ENCODE measurements at places on chromosomes 6 and 20. TPM values are rescaled to one million over a fixed set of nuclear protein-coding genes. Genes with fewer than 3 reads are reported as not detected.
A peak's percentile ranks its signal among the peaks of the same experiment; 100 is the strongest.

DNA sequence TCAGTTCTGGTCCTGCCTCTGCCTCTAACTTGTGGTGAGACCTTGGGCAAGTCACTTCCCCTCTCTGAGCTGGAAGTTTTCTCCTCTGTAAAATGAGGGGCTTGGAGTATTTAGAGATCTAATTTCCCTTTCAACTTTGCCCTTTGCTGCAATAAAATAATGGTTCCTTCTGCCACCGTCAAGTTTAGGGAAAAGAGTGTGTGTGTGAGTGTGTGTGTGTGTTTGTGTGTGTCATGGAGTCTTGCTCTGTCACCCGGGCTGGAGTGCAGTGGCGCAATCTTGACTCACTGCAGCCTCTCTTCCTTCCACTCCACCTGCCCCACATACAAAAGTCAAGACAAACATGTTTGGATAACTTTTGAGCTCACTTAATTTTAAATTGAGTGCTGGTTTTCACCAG lies 39.2 kb upstream of the PIM1 start:
- no peaks in the 10 kb centered on the region for H3K27me3 ChIP-seq
- no peaks in the 10 kb centered on the region for H3K36me3 ChIP-seq
- H3K4me3 ChIP-seq = no peak overlapping the region
- H3K4me1 ChIP-seq = peaks cover 47% of the 10 kb centered on the region

The PROKR2 gene
- not detected for total RNA-seq

GRCh38 chr6:28205879-28206278 lies 19.2 kb upstream of the ZSCAN9 start:
- peaks cover 63% of the 10 kb centered on the region for H3K27me3 ChIP-seq
- no peak overlapping the region for H3K4me3 ChIP-seq
- H3K4me1 ChIP-seq = peaks cover 12% of the 10 kb centered on the region
- DNase-seq = no peak

DNA sequence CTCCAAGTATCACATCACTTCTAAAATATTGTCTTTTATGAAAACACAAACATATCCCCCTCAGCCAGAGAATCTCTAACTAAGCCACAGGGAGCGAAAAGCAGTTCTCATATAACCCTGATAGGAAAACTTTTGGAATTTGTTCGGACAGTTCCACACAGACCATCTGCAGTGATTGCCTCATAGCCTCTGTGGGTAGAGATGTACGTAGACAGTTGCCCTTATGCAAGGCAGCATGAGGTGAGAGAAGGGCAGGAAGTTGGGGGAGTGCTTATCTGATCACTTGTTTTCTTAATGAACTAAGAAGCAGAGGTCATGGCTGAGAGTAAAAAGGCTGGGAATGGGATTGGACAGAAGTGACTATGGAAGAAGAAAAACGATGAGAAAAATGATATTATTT lies 39.6 kb downstream of the SLC23A2 start:
- H3K27ac ChIP-seq = peak overlapping the region; percentile 84
- H3K27me3 ChIP-seq = no peaks in the 10 kb centered on the region
- H3K36me3 ChIP-seq = no peaks in the 10 kb centered on the region
- H3K4me3 ChIP-seq = no peak overlapping the region
- peaks cover 18% of the 10 kb centered on the region for H3K4me1 ChIP-seq

DNA sequence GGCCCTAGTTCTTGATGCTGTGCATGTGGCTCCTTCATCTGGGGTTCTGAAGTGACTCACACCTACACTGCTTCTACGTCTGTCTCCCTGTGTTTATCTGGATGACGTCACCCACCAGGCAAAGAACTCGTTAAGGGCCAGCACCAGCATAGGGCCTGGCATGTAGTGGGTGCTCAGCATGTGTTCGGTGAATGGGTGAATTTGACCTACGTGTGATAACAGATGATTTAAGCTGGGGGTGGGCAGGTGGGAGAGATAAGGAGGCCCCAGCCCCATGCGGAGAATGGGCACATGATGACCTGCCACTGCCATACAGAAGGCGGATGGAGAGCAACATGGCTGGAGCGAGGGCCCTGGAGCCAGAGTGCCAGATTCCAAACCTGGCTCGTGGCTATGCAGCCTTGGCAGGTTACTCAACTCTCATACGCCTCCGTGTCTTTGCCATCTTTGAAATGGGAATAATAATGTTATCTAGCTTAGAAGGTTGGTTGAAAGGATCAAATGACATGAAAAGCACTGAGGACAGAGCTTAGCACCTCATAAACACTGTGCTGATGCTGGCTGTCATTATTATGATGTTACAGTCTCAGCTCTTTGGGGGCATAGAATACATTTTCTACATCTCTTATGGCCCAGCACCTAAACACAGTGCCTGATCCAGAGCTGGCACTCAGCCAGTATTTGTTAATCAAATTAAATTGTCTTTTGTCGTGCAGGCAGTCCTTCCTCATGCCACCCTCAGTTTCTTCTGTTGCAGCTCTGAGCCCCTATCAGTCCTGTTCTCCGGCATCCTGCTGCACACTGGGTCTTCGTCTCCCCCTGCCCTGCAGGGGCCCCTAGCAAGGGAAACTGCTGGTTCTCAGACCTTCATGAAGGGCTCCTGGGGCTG lies 39.6 kb downstream of the VEGFA start:
- peak; percentile 80 for DNase-seq
- no peak overlapping the region for H3K4me3 ChIP-seq
- H3K4me1 ChIP-seq = peaks cover 4% of the 10 kb centered on the region
- H3K27ac ChIP-seq = no peak overlapping the region

- H3K4me3 ChIP-seq = no peak overlapping the region
- H3K4me1 ChIP-seq = peaks cover 31% of the 10 kb centered on the region
- no peaks in the 10 kb centered on the region for H3K36me3 ChIP-seq
- H3K27ac ChIP-seq = peak overlapping the region; percentile 20
These were observed 131.3 kb downstream of the C6orf118 start for GRCh38 chr6:165178056-165178455.

The DDO gene
- 3.6 TPM for total RNA-seq

The PKIG gene
- 94.6 TPM for total RNA-seq

The GRIK2 gene
- 0.72 TPM for total RNA-seq

GRCh38 chr20:1465470-1466210 lies 1.0 kb downstream of the NSFL1C start:
- peaks cover 16% of the 10 kb centered on the region for H3K36me3 ChIP-seq
- H3K4me3 ChIP-seq = peak overlapping the region; percentile 89
- H3K4me1 ChIP-seq = peaks cover 26% of the 10 kb centered on the region
- DNase-seq = no peak
- no peaks in the 10 kb centered on the region for H3K27me3 ChIP-seq
- peak overlapping the region; percentile 80 for H3K27ac ChIP-seq

DNA sequence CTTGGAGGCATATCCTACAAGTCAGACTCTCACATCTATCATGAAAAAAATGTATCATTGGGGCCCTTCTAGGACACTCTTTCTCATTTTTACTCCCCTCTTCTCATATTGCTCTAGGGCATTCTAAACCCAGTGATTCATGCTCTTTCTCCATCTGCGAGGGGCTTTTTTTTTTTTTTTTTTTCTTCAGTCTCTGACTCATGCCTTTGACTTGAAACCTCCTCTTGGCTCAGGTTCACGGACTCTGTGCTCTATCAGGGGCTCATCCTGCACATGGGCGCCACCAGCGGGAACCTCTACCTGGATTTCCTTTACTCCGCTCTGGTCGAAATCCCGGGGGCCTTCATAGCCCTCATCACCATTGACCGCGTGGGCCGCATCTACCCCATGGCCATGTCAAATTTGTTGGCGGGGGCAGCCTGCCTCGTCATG lies 17.8 kb downstream of the SLC22A1 start:
- H3K27me3 ChIP-seq = no peaks in the 10 kb centered on the region
- DNase-seq = peak; percentile 92
- peaks cover 26% of the 10 kb centered on the region for H3K4me1 ChIP-seq
- no peaks in the 10 kb centered on the region for H3K36me3 ChIP-seq

DNA sequence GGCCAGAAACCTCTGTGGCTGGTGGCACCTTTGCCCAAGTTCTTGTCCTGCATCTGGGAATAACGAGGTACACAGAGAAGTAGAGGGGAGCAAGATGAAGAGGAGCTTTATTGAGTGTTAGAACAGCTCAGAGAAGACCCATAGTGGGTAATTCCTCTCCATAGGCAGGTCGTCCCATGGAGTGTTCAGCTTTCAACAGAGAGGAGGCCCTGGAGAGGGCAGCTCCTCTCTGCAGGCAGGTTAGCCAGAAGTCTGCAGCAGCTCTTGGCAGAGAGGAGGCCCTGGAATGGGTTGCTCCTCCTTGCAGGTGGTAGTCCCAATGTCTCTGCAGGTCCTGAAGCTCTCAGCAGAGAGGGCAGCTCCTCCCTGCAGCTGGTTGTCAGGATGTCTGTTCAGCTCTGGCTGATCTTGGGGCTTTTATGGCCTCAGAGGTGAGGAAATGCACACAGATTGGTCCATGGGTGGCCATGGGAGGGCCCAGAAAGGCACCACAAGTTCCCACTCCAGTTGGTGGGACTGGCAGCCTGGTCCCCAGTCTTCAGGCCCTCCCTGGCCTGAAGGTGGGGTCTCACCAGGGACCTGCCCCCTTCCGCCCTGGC lies 89.0 kb downstream of the IPCEF1 start:
- H3K4me3 ChIP-seq = no peak overlapping the region
- DNase-seq = no peak
- no peaks in the 10 kb centered on the region for H3K36me3 ChIP-seq
- H3K27ac ChIP-seq = no peak overlapping the region
- no peaks in the 10 kb centered on the region for H3K4me1 ChIP-seq

DNA sequence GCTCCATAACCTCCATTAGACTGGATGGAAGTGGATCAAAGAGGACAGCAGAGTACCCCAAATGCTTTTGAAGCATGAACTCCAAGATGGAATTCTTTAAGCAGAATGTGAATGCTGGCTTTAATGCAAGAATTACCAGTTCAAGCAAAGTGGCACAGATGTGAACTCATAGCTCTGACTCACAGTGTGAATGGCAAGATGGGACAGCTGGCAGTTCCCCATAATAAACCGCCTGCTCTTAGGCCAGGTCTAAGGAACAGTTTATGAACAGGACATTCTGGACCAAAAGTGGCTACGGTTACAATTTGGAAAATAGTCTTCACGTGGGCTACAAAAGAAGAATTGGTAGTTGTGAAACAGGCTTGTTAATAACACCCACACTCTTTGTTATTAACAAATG lies 76.5 kb downstream of the SPTLC3 start:
- no peak overlapping the region for H3K27ac ChIP-seq
- H3K4me1 ChIP-seq = no peaks in the 10 kb centered on the region
- H3K36me3 ChIP-seq = no peaks in the 10 kb centered on the region
- H3K4me3 ChIP-seq = no peak overlapping the region
- DNase-seq = no peak

GRCh38 chr6:27019651-27020552 lies 227.6 kb upstream of the PRSS16 start:
- H3K27ac ChIP-seq = peak overlapping the region; percentile 79
- H3K4me3 ChIP-seq = peak overlapping the region; percentile 83
- no peaks in the 10 kb centered on the region for H3K27me3 ChIP-seq
- H3K36me3 ChIP-seq = no peaks in the 10 kb centered on the region

The MAP1LC3A gene
- 24.8 TPM for total RNA-seq

DNA sequence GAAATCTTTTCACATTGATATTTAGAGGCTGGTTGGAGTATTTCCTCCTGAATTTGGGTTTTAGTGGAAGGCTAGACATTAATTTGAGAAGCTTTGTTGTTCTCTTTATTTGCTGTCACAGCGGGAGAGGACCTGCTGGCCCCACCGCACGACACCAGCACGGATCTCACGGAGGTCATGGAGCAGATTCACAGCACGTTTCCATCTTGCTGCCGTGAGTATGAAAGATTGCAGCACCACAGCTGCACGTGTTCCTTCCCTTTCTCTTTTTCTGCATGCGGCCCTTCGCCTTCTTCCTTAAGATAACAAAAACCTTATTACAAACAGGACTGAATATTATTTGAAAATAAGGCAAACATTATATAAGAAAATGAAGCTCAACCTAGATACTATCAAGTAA lies 555.5 kb downstream of the UTRN start:
- H3K4me1 ChIP-seq = peaks cover 12% of the 10 kb centered on the region
- no peak for DNase-seq

DNA sequence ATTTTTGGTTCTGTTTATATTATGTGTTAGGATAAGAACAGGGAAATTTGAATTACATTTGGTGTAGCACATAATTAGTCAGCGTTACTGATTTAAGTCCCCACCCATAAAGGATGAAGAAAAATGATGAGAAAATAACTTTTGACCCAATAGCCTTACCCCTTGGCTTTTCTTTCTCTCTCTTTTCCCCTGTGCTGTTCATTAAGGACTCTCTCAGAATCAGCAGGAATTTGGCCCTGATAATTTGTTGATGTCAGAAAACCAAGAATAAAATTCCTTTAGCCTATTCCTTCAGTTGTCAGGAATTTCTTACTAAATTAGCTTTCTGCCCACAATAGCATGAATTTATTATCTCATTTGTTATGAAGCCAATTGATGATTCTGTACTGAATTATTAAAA lies 18.5 kb downstream of the PLCB1 start:
- peaks cover 32% of the 10 kb centered on the region for H3K4me1 ChIP-seq
- H3K4me3 ChIP-seq = no peak overlapping the region
- no peaks in the 10 kb centered on the region for H3K27me3 ChIP-seq
- H3K27ac ChIP-seq = no peak overlapping the region

The PANK2 gene
- total RNA-seq = 60.4 TPM

GRCh38 chr6:137731960-137732616 lies 135.0 kb upstream of the TNFAIP3 start:
- H3K4me1 ChIP-seq = peaks cover 49% of the 10 kb centered on the region
- no peak for DNase-seq
- no peaks in the 10 kb centered on the region for H3K36me3 ChIP-seq

The HAO1 gene
- total RNA-seq = not detected

DNA sequence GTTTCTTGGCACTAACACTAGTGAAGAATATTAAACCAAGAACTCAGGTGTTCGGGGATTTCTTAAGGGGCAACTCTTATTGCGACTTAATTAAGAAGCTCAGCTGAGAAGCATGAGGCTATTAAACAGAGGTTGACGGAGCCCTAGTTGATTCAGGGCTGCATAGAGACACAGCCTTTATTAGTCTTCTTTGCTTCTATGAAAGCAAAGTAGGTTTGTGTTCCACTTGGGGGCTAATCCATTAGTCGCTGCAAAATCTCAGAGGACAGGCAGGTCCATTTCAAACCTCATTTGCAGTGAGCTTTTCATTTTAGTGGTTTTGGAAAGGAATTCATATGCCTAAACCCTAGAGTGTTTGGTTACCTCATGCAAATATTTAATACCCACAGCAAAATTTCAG lies 506.6 kb upstream of the SULF2 start:
- H3K27ac ChIP-seq = no peak overlapping the region
- no peak for DNase-seq
- H3K36me3 ChIP-seq = no peaks in the 10 kb centered on the region
- peaks cover 19% of the 10 kb centered on the region for H3K27me3 ChIP-seq
- H3K4me3 ChIP-seq = no peak overlapping the region

DNA sequence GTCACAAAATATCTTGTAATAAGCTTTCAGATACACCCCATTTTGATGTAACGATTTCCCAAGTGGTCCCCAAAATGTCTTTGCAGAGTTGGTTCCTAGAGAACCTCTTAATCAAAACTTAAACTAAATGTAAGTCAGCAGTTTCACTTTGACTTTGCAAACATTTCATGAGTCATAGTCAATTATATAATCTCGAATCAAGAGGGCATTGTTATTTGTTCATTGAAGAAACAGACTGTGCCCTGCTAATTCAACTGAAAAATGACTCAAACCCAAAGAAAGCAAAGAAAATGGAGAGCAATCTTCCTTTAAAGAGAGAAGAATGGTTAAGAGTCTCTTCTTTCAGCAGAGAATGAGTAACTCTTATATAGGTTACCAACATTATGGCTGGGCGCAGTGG lies 58.3 kb downstream of the IPCEF1 start:
- no peak overlapping the region for H3K4me3 ChIP-seq
- no peak overlapping the region for H3K27ac ChIP-seq
- DNase-seq = no peak
- peaks cover 23% of the 10 kb centered on the region for H3K4me1 ChIP-seq
- H3K36me3 ChIP-seq = no peaks in the 10 kb centered on the region

The KHDRBS2 gene
- not detected for total RNA-seq

The ATRN gene
- 43.3 TPM for total RNA-seq
